ENCODE measurements at places on chromosomes 12 and 14.

DNA sequence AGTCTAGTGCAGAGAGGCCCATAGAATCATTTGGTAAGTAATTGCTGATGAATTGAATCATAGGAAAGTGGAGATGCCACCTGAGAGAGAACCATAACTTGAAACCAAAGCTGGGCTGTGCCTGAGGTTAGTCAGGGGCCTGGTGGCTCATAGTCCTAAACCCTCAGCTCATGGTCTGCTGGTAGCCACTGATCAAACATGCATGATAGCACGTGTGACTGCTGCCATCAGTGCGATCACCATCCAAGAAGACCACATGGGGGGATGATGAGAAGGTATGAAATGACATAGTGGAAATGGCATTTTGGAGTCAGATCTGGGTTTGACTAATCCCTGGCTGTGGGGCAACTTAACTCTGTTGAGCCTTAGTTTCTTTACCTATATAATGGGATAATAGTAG is 190.5 kb downstream of the CACNA1C start:
- DNase-seq: no peak

- DNase-seq: no peak
Observed at GRCh38 chr14:35405304-35405996, 901 bp upstream of the NFKBIA start.

GRCh38 chr14:33229269-33229929 is 290.7 kb downstream of the NPAS3 start:
- DNase-seq: no peak

GRCh38 chr14:57732463-57733285 is 133.2 kb downstream of the SLC35F4 start:
- DNase-seq: no peak

DNA sequence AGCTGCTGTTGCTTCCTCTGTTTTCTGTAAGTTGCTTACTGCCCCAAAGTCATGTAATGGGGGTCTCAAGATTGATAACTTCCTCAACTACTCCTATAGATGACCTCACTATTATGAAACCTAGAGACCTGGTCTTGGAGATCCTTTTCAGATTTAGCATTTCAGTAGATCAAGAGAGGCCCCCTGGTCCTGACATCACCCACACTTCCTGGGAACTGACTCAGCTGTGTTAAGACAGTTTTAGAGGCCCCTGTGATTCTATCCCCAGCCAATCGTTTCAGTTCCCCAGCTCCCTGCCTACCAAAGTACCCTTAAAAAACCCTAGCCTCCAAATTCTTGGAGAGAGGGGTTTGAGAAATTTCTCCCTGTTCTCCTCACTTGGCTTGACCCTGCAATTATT is 9.2 kb upstream of the ARG2 start:
- DNase-seq: no peak

DNA sequence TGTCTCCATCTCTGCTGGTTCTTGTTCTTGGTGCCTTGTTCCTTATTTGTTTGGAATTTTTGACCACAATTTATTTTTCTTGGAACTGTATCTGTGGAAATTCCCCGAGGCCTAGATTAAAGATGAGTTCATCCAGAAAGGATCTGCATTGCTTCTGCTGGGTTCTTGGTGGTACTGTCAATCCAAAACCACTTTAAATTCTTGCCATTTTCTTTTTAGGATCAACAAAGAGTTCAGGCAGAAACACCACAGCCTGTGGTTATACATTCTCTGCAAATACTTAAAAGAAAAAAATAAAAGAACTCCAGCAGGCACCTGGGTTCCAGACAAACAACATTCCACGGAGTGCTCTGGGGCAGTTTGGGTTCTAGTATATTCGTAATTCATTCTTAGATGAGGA is 6.0 kb upstream of the VAMP1 start:
- DNase-seq: no peak

- DNase-seq: no peak
Observed at GRCh38 chr12:93174048-93174447, 203.7 kb upstream of the NUDT4 start.

- no peak for DNase-seq
Observed at GRCh38 chr14:100737526-100737925, 10.8 kb downstream of the DLK1 start.

GRCh38 chr14:55968741-55969140 is 149.5 kb upstream of the PELI2 start:
- no peak for DNase-seq

GRCh38 chr14:33884916-33885315 is 66.0 kb downstream of the EGLN3 start:
- DNase-seq: no peak

GRCh38 chr12:84056-84455 is 17.5 kb downstream of the IQSEC3 start:
- DNase-seq: no peak

DNA sequence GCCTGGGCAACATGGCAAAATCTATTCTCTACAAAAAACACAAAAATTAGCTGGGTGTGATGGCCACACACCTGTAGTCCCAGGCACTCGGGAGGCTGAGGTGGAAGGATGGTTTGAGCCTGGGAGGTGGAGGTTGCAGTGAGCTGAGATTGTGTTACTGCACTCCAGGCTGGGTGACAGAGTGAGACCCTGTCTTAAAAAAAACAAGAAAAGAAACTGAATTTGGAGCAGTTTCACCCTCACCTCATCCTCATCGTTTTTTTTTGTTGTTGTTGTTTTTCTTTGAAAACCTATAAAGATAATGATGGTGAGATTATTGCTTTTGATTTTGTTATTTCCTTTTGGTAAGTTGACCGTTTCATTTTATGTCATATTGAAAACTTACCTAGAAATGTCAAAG is 60.7 kb downstream of the SLC38A6 start:
- no peak for DNase-seq

- DNase-seq: no peak
Observed at GRCh38 chr14:25841226-25841625, 756.6 kb downstream of the NOVA1 start.

DNA sequence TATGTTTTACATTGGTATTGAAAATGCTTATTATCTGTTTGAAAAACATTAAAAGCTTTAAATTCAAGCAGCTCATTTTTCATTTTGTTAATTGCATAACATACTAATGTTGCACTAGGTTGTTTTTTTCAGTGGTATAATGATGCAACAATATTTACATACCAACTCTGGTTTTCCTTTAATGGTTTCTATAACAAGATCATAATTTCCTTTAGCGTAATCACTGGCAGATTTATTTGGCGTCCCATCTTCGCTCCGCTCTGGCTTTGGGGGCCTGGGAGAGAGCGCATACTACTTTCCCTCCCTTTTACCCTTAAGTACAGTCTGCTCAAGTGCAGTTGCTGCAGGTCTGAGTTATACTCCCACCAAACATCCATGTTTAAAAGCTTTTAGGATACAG is 574.1 kb downstream of the PRKD1 start:
- no peak for DNase-seq

DNA sequence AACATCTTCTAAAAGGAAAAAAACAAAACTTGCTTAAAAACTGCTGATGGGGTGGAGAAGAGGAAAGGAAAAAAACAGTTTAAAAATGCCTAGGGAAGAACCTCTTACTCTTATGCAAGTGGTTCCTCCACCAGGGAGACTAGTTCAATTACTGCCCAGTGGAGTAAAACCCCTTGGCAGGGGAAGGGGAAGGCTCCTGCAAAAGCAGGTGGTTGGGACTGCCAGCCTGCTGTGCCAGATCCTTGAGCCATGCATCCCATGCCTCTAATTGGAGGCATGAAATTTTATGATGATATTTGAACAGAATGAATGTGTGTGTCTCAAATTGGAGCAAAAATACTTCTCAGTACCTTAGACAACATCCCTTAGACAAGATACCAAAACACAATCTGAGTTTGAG is 118.8 kb downstream of the FSCB start:
- no peak for DNase-seq

- no peak for DNase-seq
Observed at GRCh38 chr12:130994821-130995375, 41.2 kb downstream of the ADGRD1 start.

- DNase-seq: no peak
Observed at GRCh38 chr12:31958569-31959160, 550 bp upstream of the RESF1 start.

DNA sequence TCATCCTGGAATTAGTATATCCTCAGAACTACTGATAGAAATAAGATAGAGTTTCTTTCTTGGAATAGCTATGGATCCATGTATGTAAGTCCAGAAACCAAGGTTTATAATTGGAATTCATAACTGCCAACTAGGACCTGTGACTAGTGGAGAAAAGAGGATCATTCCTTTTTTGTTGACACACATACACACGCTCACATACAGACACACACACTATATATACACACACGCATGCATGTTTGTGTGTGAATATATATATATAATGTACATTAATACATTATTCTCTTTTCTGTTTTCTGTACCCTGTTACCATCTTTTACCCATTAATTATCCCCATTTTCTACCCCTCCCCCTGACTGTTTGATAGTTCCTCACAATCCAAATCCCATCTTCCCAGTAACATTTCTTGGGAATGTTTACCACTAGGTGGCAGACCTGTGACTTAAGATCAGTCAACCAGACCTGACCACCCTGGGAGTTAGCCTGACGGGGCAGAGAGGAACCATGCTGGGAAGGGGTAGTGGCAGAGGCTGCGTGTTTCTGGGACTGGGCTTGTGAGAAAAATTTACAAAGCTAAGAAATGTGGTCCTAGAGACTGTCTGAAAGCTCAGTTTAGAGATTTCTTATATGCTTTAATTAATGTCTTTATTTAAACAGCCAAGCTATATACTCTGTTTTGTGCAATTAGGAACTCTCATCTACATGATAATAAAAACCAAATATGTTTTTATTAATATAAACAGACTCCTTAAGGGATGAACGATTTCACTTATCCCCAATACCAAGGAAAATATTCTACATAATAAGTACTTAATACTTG is 308.0 kb downstream of the PPFIA2 start:
- peak; percentile 41 for DNase-seq

GRCh38 chr12:54555670-54556257 is 6.4 kb downstream of the PDE1B start:
- DNase-seq: no peak

- DNase-seq: no peak
Observed at GRCh38 chr12:15706010-15706676, 83.0 kb downstream of the EPS8 start.

DNA sequence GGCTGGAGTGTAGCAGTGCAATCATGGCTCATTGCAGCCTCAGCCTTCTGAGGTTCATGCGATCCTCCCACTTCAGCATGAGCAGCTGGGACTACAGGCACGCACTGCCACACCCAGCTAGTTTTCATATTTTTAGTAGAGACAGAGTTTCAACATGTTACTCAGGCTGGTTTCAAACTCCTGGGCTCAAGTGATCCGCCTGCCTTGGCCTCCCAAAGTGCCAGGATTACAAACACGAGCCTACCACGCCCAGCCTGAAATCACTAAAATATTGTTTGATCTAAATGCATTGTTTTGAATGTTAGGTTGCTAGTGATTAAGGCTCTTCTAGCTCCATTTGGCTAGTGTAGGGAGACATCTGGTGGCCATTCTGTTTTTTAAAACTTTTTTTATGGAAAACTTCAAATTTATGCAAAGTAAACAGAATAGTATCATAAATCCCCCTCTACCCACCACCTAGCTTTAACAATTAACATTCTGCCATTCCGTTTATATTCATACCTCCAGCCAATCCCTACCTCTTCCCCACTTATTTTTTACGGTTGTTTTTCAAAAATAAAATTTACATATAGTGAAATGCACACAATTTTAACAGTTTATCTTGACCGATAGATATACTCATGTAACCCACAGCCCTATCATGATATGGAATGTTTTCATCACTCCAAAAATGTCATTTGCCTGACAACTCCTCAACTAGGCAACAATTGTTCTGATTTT is 37.8 kb downstream of the MYO1H start:
- no peak for DNase-seq

- no peak for DNase-seq
Observed at GRCh38 chr12:67710582-67710981, 62.0 kb downstream of the DYRK2 start.

DNA sequence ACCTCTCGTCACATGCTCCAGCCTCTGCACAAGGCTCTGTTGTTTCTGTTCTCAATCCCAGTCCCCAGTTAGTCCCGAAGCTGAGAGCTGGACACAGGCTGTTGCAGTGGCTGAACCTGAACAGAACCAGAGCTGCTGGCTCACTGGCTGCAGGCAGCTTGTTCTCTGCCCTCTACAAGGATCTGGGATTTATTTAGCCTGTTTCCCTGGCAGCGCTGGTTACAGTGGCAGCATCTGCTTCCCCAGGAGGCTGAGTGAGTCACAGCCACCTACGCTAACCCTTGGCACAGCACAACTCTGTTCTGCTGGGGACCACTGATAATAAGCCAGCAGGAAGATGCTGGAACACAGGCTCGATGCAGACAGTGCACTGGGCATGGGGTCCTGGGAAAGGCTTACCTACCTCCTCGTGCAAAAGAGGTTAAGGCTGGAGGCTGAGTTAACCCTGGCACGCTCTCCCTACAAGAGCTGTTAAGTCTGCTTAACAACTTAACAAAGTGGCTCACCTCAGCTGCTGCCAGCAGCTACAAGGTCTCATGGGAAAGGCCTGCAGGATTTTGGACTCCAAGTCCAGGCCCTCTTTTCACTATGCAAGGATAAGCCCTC is 299.6 kb downstream of the PCNX1 start:
- no peak for DNase-seq

DNA sequence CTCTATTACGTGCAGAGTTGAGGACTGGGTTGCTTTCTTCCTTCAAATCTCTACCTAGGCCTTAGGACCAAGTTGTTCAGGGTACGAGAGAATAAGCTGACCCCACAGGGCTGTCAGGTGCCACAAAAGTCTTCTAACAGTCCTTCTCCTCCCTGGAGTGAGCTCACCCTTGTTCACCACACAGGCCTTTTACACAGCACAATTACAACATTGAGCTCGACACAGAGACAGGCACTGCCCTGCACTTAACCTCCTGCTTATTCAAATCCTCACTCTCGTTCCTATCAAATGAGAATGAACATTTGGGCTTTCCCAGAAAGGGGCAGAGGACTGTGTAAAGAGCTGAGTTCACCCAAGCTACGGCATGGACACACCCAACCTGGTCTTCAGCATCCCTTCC is 2.4 kb downstream of the GALNT6 start:
- no peak for DNase-seq

DNA sequence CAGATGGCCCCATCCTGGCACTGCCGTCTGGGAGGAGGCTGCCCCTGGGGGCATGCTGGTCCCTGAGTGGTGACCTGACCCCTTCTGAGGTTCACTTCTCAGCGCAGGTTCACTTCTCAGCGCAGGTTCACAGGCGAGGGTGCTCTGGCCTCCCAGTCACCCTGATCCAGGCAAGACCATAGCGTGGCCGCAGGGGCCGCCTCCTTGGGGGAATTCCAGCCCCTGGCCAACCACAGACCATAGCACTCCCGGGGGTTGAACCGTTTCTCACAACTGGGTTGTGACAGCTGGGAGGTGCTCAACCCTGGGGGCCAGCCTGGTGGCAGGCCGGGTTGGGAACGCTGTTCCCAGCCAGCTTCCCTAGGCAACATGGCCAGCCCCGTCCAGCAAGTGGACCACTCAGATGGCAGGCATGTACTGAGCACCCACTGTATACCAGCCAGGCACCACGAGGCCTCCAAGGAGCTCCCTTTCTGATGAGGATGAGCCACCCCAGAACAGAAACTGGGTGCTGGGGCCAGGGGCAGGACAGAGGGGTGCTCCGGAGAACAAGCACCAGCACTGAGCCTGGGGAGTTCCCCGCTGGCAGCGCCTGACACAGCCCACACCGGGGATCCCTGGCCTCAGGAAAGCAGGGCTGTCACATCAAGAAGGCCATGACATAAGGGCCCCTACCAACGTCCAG is 28.3 kb upstream of the ZFP36L1 start:
- no peak for DNase-seq

- DNase-seq: no peak
Observed at GRCh38 chr12:82357845-82358199, 365 bp downstream of the CCDC59 start.
